Fibroblast of skin of back (primary cell): ENCODE measurements at places on chromosomes 12 and 14.

DNA sequence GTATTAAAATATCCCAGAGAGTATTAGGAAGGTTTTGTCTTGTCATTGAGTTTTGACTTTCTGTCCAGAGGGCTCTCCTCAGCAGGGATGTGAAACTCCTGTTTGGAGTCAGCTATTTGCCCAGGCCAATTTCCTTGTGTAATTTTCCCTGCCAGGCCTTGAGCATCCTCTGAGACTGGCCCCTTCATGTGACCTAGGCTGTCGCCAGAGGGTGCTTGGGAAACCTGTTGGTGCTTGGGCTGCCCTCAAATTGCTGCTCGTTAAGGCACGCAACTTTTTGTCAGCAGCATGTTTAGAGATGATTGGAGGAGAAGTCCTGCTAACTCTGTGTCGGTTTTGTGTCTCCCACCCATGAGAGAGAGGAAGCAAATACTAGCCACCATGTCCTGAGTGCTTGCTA is 39.1 kb downstream of the IQSEC3 start:
- no peak for DNase-seq

DNA sequence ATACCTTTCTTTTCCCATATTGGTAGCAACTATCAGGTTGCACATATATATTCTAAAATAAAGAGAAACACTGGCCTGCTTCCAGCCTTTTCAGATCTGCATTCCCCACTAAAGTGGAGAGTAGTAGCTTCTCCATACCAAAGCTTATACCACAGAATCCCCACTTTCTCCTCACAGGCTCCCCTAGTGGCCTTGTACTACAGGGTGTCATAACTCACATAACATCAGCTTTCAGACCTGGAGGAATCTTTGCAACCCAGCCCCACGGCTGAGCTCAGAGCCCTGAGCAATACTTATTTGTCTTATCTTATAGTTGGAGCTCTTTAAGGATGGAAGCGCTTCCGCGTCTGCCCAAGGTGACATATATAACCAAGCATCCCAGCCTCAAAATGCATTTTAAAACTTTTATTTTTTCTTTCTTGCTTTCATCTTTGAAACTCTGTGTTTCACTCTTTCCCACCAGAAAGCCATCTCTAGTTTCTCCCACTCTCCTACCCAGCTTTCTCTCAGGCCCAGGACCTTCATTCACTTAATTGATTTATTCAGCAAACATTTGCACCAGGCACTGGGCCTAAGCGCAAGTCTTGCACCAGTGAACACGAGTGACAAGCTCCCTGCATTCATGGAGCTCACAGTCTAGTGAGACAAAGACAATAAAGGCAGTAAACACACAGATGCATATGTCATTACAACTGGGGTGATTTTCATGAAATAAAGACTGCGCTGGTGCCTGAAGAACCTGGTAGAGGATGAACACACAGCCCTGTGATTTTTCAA is 254.7 kb downstream of the IPO8 start:
- DNase-seq, result peak; percentile 29

DNA sequence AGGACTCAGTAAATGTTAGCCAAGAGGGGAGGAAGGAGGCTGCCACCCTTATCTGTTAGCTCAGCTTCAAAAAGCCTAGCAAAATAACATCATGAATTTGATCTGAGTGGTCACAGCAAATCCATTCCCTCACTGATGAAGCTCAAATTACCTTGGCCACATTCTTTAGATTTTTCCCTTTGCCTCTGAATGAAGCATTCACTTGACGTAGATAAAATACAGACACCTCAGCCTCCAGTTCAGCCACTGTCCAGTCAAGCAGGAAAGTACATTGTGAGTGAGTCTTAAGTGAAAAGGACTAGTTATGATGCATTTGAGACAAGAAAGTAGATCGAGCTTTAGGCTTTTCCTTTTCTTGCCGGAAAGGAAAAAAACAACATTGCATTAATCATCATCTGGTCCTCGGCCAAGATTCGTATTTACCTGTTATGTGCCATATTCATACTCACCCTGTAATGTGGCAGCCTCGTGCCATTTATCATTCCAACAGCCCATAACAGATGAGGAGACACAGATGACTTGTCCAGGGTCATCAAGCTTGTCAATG is 146.5 kb downstream of the ETV6 start:
- DNase-seq, result peak; percentile 77

GRCh38 chr12:47790676-47791350 is 17.8 kb downstream of the SLC48A1 start:
- no peak for DNase-seq

DNA sequence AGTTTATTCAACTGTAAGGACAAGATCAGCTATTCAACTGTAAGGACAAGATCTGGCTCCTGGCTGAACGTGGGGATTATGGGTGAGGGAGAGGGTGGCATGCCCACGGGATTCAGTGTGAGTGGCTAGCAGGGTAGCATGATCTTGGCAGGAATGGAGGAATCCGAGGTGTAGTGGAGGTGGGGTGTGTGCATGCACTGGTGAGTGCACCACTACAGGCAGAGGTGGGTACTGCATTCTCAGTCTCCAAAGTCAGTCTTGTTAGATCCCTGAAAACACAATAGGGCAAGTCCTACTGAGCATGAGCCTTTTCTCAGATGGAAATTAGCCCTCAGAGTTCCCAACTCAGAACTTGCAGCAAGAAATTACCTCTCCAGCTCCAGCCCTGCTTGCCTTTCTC is 32.2 kb upstream of the DCD start:
- peak; percentile 6 for DNase-seq

GRCh38 chr12:117853600-117853999 is 115.2 kb downstream of the KSR2 start:
- DNase-seq, result no peak

DNA sequence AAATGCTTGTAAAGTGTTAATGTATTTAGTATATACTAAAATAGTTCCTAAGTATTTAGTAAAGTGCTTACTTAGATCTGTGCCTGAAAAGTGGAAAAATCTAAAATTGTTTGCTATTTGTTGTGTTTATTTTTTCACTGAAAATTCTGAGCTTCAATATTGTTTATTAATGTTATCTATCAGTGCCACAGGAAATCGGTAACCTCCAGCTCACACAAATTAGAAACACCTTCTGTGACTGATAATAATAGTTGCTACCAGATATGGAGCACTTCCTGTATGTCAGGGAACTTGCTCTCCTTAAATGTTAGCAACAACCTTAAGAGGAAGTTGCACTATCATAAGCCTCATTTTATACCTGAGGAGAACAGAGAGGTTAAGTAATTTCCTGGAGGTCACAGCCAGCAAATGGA is 723 bp upstream of the LRP10 start:
- no peak for DNase-seq

- peak; percentile 94 for DNase-seq
Measured at GRCh38 chr12:108850854-108851573, 6.4 kb downstream of the SSH1 start.

DNA sequence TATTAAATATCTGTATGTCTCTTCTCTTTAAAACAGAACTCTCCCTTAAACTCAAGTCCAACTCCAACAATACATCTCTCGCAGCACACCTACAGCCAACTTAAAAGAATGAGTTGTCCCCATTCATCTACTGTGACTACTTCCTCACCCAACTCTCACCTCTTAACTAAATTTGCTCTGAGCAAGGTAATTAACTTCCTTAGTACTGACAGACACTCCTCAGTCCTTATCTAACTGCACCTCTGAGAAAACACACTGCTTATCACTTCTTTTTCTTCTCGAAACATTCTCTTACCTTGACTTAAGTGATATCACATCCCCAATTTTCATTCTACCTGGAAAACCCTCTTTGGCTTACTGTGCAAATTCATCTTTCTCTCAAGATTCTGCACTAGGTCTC is 7.0 kb downstream of the ERGIC2 start:
- no peak for DNase-seq

DNA sequence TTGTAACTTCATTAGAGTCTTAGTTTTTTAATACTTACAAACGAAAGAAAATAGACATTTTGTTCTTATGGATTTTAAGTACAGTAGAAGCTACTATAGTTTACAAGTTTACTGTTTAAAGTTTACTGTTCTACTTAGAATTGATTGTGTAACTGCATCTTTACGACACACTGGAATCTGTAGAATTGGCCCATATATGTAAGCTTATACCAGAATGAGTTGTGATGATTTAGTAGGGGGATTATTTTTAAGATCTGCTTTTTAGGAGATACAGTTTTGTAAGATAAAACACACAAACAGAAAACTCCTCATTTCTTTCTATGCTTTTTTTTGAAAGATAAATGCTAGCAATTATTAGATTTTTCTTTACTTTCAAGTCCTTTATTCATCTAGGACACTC is 30.2 kb upstream of the NAV3 start:
- DNase-seq, result no peak

DNA sequence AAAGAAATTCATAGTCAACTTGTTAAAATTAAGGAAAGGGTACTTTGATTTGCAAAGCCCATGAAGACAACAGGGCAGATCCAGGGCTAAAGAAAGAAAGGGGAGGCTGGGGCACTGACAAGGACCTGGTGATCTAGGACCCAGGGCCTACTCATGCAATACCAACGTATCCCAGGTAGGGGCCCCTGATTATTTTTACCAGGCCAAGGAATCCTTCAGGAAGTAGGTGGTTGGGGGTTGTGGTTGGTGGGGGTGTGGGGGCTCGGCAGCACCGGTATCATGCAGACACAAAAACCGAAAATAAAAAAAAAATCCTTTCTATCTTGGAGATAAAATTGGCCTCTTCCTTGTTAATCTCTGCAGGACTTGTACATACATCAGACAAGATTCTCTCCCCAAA is 47.5 kb downstream of the GSC start:
- no peak for DNase-seq

DNA sequence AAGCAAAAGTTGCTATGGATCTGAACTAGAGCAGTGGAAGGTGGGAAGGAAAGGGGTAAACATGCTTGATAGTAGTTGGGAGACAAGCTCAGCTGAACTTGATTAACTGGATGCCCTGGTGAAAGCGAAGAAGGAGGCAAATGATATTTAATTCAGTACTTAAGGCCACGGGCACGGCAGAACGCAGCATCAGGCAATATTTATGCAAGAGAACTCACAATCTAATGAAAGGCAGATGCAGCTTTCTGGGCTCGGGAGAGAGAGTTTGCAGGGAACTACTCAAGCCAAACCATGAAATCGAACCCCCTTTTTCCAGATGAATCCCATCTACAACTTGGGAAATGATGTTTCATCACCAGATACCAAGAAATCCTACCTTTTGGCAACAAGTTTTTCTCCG is 3.5 kb upstream of the CNIH1 start:
- no peak for DNase-seq

GRCh38 chr12:5796171-5796958 is 148.7 kb downstream of the ANO2 start:
- DNase-seq, result peak; percentile 40

DNA sequence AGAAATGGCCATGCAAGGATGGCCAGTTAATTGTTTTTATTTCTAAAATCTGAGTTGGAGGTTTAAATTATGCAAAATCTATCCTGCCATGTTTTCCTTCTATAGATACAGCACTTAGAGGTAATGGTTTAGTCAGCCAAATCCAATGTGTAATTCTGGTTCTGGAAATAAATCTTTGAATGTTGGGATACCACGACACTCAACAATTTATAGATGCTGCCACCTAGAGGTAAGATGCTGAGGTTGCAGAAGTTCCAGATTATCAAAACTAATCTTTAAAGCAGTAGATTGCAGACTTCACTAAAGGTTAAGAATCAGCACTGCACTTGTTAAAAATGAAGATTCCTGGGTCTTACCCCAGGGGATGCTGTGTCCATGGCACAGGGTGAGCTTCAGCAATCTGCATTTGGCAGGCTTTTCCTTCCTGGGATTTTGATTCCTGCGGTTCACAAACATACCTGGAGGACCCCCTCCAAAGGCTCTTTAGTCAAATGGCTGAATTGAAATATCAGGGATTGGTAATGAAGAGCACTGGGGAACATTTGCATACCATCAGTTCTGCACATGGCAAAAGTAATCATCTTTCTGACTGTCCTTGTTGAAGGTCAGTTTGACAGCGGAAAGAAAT is 53.4 kb upstream of the ANO4 start:
- peak; percentile 21 for DNase-seq

DNA sequence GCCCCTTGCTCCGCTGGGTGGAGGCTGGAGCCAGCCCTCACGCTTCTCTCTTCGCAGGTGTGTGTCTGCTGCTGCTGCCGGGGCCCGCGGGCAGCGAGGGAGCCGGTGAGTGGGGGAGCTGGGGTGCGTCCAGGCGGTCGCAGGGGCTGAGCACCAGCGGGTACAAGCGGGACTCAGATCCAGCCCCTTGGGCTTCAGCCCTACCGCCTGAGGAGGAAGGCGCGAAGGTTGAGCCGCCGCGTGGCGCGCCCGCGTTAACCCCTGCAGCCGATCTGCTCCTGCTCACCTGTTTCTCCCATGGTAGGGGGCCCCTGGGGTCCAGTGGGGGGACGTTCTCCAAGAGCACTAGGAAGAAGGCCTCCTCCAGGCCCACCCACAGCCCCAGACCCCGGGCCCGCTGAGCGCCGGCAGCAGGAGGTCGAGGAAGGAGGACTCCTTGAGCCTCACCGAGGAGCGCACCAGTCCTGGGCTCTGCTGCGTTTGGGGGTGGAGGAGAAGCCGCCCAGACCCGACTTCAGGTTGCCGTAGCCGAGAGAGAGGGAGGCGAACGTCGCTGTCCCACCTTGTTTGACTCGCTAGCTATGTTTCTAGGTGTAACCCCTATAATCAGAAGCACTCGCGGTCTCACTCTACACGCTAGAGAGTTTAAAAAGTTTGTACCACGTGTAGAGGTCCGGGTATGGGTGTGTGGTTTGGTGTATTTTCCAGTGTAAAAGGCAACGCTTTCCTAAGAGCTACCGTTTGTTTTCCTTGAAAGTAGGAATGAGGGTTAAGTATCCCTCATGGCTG is 834 bp downstream of the COCH start:
- no peak for DNase-seq

DNA sequence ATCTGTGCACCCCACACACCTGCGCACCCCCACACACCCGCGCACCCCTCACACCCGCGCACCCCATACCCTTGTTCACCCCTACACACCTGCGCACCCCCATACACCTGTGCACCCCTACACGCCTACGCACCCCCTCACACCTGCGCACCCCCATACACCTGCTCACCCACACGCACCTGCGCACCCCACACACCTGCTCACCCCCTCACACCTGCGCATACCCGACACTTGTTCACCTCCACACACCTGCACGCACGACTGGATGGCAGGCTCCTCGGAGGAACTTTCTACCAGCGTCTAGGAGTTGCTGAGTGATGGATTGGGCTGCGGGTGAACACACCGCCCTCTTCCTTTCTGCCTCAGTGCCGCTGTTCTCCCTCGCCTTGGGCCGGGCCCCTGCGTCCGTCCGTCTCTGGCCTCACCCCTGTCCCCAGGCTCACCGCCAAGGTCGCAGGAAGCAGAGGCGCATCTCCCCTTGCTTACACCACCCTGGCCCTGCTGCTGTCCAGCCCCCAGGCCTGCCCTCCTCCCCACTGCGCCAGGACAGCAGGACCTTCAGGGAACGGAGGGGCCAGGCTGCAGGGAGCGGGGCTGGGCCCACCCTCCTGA is 20.7 kb upstream of the TMEM106C start:
- DNase-seq, result no peak

DNA sequence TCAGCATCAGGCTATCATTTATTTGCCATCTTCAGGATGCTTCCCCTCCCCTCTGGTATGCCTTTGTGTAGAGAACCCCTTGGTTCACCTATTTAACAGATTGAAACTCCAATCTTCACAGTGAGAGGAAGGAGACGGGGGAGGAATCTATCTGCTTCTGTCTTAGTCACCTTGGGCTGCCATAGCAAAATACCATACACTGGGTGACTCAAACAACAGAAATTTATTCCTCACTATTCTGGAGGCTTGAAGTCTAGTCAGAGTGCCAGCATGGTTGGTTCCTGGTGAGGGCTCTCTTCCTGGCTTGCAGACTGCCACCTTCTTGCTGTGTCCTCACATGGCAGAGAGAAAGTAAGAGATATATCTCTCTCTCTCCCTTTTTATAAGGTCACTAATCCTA is 13.5 kb upstream of the EML1 start:
- DNase-seq, result peak; percentile 89
